ENCODE measurements at places on chromosomes 6 and 20.
A peak's percentile ranks its signal among the peaks of the same experiment; 100 is the strongest.

DNA sequence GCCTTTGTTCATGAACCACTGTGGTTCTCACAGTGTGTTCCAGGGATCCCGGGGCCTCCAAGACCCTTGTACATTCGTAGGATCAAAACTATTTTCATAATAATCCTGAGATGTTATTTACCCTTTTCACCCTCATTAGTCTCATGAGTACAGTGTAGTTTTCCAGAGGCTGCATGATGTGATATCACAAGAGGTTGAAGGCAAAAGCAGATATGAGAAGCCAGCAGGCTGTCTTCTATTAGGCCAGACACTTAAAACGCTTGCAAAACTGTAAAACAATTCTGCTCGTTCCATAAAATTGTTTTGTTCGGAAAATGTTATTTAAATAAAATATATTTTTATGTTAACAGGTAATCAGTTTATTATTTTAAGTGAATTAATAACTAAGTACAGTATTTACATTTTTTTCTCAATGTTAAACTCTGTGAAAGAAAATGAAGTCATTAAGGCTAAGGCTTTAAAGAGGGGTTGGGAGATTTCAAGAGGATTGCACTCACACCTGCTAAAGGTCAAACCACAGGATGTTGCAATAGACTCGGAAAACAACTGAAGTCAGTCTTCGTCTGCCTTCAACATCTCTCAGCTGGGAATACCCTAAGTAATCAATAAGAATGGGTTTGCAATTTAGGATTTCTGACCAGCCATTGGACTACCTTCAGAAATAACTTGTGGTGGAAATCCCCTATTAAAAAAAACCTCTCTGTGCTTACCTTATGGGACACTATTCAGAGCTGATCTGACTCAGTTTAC lies 474.2 kb downstream of the KIF16B start:
- DNase-seq, result no peak

DNA sequence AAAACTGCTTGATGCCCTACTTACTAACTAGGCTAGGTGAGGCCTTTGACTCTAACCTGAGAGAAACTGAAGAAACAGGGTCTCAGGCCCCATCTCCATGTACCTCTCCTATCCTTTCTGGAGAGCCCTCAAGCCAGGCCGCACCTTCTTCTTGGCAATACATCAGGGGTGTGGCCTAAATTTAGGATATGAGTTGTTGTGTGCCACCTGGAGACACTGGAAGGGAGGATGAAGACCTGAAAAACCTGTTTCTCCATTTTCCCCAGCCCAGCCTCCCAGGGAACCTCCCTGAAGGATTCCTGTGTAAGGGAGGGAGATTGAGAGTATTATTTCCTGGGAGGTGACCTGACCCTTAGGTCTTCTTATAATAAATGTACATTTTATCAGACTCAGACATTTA lies 3.1 kb downstream of the LY6G6D start:
- DNase-seq, result peak; percentile 71

DNA sequence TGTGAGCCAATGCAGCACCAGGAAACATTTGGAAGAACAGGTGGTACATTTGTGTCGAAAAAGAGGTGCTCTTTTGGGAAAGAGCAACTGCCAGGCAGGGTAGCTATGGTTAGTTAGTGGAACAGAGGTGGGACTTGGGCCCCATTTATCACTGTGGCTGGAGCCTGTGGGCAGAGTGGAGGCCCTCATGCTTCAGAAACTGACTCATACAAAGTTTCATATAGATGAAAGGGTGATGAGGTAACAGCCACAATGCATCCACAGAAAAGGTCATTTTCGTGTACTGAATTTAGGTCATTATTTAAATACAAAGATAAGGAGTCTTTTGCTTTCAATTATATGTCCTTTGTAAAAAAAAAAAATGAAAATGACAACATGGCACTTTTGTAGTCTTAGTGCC lies 76.4 kb upstream of the HS3ST5 start:
- no peak for DNase-seq

DNA sequence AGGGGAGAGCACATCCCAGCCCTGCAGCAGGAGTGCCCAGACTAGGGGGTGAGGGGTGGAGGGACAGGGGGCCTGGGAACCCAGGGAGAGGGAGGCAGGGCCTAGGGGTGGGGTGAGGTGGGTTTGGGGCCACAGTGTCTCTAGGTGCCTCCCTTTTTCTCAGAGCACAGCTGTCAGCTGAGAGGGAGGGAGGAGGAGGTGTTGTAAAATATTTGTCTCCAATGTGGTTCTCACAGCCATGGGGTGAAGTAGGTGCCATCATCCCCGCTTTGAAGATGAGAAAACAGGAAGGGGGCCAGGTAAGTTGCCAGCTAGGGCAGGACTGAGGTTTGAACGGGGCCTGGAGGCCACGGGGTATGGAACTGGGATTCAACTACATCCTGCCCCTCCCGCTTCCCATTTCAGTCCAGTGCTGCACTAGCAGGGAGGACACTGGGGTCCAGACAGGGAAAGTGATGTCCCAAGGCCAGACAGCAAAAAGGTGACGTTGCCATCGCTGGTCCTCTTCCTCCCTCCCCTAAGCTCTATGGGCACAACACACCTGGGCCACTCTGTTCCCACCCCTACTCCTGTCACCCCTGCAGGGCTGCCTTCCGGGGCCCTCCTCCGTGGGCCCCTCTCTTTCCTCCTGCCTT lies 20.3 kb downstream of the PACSIN1 start:
- DNase-seq, result no peak

- peak; percentile 73 for DNase-seq
These were observed 61.2 kb upstream of the SGK1 start for GRCh38 chr6:134379076-134379475.

GRCh38 chr6:97465877-97466561 lies 183.0 kb upstream of the MMS22L start:
- no peak for DNase-seq

DNA sequence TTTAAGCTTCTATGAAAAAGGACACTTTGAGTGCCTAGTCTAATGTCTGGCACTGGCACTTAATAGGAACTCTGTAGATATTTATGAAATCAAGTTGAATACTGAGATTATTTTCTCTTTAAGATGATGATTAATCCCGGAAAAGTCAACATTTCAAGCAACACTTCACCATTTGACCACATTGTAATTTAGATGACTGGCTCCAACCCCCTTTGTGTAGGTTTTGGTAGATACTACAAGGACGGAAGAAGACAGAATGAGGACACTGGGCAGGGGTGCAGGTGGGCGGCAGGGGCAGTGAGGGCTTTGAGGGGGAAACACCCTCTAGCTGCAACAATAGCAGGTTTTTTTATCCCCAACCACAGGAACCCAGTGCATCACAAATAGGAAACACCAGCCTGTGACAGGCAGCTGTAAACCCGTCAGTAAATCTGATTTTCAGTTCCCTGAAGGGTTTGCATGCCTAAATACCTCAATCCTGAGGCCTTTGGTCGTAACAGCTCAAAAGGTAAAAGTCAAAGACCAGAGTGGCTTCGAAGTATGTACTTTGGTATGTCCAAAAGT lies 4.6 kb downstream of the DTNBP1 start:
- no peak for DNase-seq

DNA sequence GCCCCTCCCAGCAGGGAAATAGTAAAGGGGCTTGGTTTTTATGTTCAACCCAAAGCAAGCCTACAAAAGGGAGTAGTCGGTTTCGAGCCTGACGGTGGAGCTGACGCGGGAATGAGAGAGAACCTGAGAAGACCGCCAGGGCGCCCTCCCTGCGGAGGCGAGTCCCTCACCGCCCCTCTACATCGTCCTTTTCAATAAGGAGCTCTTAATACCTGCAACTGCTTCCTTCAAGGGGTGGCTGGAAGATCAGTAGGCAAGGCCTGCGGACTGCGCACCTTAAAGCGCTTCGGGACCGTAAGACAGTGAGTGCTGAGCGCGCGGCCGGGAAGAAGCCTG lies 709 bp upstream of the ZNF76 start:
- DNase-seq, result peak; percentile 32

DNA sequence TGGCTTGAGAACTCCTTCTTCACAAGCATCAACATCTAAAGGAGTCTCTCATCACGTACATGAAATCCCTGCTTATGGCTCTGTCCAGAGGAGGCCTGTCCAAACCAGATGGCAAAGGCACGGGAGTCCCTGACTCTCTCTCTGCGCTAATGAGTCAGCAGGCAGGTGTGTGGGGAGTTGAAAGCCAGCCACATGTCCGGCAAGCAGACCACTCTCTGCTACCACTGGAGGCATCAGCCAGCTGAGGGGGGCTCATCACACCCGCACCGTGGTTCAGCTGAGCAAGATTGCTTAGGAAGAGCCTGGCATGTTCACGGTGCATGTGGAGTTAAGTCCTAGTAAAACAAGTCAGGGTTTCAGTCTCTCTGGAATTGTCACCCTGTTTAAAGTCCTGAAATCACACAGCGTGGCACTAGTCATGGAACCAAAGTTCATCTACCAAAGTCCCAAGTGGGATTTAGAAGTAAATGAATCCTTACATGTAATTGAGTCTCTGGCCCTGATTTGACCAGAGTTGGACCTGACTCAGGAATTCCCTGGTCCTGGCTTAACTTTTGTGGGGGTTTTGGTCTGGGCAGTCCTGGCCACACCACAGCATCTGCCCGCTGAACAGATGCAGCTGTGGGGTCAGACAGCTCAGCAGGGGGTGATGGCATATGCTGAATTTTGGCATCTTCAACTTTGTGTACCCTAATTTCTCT lies 155.2 kb upstream of the RIN2 start:
- DNase-seq, result no peak
